ENCODE measurements at places on chromosomes 7 and 10.

- no peak for DNase-seq
Measured at GRCh38 chr7:77626586-77627308, 69.5 kb upstream of the RSBN1L start.

- DNase-seq, result no peak
Measured at GRCh38 chr10:43037440-43037839, 39.4 kb upstream of the RET start.

DNA sequence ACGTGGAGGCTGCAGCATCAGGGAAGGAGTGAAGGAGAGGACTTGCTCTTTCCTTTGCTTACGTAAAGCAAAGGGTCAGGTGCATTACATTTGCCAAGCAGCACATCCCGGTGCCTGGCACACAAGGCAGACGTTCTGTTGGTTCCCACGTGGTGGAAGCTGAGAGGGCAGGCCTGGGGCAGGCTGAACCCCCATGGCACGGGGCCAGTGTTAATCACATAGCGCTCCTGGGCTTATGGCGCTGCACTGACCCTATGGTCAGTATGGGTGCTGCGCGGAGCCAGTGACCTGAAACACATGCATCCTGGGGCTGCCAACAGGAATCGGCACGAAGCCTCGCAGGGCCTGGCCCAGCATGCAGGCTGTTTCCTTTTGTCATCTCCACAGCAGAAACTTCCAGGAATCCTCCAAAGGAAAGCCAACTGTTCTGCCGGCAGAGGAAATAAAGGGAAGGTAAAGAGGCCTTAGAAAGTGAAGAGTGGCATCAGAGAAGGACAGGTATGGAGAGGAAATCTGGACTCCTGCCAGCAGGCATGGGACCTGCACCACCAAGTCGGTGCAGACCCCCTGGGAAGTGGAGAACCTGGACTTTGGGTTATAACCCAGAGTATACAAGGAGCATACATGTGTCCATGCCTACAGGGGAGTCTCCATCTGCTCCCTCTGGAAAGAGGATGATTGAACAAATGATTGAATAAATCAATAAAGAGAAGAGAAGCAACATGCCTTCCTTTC lies 560.2 kb downstream of the TCERG1L start:
- DNase-seq, result no peak

DNA sequence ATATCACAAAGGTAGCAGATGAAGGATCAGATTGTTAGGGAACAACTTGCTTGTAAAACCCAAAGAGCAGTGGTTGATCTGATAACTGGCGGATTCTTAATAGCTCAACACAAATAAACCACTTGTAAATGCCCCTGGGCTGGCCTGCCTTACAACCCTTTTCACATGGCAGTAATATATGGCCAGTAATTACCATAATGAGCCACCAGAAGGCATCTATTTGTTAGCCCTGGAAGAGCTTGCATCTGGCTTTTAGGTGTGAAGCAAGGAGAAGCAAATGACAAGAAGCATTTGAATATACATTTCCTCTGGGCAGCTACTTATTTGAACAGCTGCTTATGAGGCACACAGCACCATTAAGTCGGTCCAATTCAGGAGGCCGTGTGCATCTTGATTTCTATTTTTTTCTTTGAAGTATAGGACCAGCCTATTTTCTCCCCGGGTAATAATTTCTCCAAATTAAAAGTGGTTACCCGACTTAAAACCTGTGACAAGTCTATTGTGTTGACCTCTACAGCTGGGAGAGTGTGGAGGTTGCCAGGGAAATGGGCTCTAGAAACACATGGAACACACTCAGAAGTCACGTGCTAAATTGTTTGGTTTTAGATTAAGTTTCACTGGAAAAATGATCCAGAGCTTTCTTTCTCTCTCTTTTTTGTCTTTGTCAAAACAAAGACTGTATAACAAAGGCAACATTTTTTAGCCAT lies 113.4 kb downstream of the SEM1 start:
- DNase-seq, result no peak

GRCh38 chr7:32179567-32179966 lies 109.4 kb upstream of the PDE1C start:
- DNase-seq, result no peak

DNA sequence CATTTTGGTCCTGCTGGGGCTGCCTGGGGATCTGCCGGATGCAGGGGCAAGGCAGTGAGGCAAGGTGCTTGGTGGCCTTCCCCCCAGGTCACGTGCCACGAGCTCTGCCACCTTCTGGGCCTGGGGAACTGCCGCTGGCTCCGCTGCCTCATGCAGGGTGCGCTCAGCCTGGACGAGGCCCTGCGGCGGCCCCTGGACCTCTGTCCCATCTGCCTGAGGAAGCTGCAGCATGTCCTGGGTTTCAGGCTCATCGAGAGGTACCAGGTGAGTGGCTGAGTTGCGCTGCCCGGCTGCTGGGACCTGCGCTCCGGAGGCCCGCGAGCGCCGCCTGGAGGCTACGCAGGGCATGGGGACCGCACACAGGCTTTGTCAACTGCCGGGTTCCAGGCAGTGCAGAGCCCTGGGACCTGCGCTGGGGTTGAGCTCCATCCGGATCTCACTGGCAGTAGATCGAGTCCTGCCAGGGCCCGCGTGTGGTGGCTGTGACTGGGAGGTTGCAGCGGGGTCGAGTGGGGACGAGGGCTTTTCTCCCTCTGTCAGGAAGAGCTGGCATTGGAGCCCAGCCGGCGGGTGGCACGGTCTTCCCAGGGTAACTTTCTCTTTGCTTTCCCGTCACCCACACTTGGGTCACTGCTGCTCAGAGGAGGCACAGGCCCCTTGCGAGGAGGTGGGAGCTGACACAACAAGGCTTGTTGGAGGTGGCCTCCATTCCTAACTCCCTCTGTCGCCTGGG lies 21.7 kb downstream of the AMZ1 start:
- peak; percentile 76 for DNase-seq

GRCh38 chr7:131674131-131674530 lies 117.7 kb upstream of the PODXL start:
- DNase-seq, result no peak

DNA sequence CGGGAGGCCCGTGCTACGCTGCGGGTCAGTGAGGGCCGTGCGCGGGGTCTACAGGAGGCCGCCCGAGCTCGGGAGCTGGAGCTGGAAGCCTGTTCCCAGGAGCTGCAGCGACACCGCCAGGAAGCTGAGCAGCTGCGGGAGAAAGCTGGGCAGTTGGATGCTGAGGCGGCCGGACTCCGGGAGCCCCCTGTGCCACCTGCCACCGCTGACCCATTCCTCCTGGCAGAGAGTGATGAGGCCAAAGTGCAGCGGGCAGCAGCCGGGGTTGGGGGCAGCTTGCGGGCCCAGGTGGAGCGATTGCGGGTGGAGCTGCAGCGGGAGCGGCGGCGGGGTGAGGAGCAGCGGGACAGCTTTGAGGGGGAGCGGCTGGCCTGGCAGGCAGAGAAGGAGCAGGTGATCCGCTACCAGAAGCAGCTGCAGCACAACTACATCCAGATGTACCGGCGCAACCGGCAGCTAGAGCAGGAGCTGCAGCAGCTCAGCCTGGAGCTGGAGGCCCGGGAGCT lies 7.0 kb downstream of the LZTS2 start:
- no peak for DNase-seq

DNA sequence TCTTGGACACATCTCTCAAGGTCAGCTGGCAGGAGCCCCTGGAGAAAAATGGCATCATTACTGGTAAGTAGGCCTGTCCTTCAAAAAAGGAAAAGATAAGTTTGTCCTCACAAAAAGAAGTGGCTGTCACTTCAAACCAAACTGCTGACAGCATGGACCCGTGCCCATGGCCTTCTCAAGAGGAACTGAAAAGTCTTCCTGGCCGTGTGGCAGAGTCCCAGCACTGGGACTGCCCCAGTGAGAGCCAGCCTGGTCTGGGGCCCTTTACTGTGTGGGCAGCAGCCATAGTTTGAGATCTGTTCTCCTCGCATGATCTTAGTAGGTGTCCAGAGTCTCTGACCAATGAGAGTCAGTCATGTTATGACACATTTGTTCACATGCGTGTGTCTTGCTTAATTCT lies 614.2 kb upstream of the FOXK1 start:
- DNase-seq, result no peak

- DNase-seq, result no peak
Measured at GRCh38 chr10:11112718-11113117, 95.0 kb downstream of the CELF2 start.

DNA sequence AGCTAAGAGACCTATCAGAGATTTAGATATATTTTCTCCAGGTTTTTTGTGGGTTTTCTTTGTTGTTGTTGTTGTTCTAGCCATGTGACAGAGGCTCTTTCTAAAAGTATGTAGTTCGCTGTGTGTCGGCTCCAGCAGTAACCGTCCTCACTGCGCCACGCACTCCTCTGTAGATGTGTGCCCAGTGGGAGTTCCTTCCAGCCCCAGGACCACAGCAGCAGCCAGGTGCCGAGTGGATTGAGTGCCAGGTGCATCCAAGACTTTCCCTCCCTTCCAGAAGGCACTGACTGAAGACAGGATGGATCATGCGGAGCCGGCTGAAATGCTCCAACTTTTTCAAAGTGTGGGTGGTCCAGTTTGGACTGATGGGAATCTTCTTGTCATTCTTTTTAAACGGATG lies 31.8 kb downstream of the WDR86 start:
- no peak for DNase-seq

DNA sequence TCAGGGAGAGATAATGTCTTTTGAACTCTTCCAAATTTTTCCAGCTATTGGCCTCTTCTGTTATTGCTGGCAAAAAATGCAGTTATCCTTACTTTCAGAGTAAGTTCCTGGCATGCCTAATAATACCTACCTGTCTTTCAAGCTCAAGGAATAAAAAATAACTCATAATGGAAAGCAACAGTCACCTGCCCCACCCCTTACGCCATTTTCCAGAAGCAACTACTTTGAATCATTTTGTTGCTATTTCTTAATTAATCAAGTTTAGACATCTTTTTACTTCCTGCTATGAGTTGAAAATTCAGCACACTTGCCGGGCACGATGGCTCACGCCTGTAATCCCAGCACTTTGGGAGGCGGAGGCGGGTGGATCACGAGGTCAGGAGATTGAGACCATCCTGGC lies 23.0 kb upstream of the CDK13 start:
- no peak for DNase-seq

GRCh38 chr7:135169964-135170273 lies 588 bp downstream of the CYREN start:
- DNase-seq, result no peak

DNA sequence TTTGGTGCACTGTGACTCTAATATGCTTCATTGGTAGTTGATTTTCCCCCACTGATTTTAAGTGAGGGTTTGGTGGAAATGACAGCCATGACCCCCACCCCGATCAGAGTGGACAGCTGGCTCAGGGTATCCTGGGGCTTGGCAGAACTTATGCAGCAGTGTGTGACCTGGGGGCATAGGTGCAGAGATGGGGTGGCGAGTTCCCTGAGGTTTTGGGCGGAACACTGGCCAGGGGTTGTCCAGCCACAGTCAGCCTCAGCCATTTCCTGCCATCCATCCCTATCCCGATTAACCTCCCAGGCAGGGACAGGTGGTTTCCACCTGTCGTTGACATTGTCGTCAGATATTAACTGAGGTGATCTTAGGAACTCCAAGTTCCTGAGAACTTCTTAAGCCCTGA lies 155.8 kb upstream of the CHST15 start:
- DNase-seq, result no peak

DNA sequence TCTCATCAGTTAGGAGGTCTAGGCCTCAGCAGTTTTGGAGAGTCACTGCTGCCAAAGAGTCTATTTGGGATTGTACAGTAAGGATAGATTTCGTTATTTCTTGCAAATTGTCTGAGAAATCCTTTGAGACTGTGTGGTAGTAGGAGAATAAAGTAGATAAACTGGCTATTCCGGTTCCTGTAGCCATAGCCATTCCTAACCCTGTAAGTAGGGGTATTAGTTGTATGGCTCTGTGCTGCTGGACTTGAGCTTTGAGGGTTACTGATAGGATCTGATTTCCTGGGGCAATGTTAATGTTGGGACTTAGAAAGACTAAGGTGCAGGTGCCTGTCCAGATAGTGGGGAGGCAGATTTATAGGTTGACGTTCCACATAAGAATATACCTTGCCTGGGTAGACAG lies 36.1 kb upstream of the ZNF138 start:
- DNase-seq, result no peak

- DNase-seq, result no peak
Measured at GRCh38 chr10:132058111-132058745, 7.5 kb upstream of the JAKMIP3 start.

- DNase-seq, result no peak
Measured at GRCh38 chr10:28587970-28588290, 55.0 kb downstream of the WAC start.

- DNase-seq, result no peak
Measured at GRCh38 chr10:3655528-3655927, 129.5 kb downstream of the KLF6 start.

DNA sequence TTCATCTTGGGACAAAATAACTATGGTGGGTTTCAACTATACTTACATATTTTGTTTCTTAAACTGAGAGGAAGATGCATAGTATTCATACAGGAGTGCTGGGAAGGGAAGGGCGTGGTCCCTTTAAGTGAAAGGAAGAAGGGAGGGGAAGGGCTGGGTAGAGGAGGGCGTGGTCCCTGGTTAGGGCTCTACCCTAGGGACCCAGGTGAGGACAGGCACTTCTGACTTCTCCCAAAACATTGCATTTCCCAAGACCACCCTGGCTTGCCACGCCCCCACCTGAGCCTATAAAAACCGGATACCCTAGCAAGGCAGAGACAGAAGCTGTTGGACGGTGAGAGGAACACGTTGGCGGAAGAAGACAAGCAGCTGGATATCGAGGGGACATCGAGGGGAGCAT lies 157.6 kb upstream of the PLXNA4 start:
- no peak for DNase-seq
